ENCODE measurements at places on chromosomes 12 and 14. TPM values are rescaled to one million over a fixed set of nuclear protein-coding genes. Genes with fewer than 3 reads are reported as not detected.

DNA sequence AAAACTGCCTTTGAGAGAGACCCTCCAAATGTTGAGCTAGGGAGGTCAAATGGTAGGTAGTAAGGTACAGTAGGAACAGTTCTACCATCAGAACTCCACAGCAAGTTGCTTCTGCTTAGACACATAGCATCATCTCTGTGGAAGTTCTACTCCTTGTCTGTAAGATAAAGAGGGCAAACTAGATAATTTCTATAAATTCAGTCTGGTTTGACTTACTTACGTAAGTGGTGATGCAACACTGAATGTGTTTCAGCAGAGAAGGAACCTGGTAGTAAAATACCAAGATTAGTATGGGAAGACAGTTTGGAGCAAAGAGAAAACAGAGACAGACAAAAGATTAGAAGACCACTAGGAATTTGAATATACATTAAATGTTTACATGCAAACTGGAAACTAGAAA lies 42.0 kb downstream of the KITLG start:
- H3K36me3 ChIP-seq: no peaks in the 10 kb centered on the region
- DNase-seq: no peak
- H3K4me3 ChIP-seq: no peak overlapping the region

Gene ZDHHC22
- not detected for total RNA-seq

Gene REC8
- total RNA-seq: 19.3 TPM

DNA sequence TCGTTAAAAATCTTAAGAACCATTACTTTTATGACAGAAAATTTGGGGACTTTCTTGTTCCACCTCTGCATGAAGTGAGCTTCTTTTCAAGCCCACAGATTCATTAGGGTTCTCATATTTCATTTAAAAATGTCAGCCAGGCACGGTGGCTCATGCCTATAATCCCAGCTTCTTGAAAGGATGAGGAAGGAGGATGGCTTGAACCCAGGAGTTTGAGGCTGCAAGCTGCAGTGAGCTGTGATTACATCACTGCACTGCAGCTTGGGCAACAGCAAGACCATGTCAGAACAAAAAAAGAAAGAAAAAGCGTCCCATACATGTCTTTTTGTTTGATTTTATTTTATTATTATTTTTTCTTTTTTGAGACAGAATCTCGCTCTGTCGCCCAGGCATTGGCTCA lies 43.4 kb upstream of the ATF1 start:
- H3K36me3 ChIP-seq: peaks cover 25% of the 10 kb centered on the region
- no peak overlapping the region for H3K27ac ChIP-seq
- DNase-seq: no peak
- H3K27me3 ChIP-seq: no peaks in the 10 kb centered on the region

GRCh38 chr12:14775636-14775980 lies 27.7 kb downstream of the WBP11 start:
- no peaks in the 10 kb centered on the region for H3K27me3 ChIP-seq
- DNase-seq: no peak
- H3K36me3 ChIP-seq: peaks cover 3% of the 10 kb centered on the region
- H3K4me1 ChIP-seq: peaks cover 36% of the 10 kb centered on the region
- peak overlapping the region; percentile 94 for H3K27ac ChIP-seq

Gene CLEC2B
- 30.7 TPM for total RNA-seq

Gene ZCRB1
- total RNA-seq: 79.5 TPM

Gene ACVRL1
- total RNA-seq: not detected
